ENCODE measurements at places on chromosomes 12 and 14.

GRCh38 chr12:7154901-7155470 lies 24.8 kb downstream of the CLSTN3 start:
- no peak for DNase-seq

DNA sequence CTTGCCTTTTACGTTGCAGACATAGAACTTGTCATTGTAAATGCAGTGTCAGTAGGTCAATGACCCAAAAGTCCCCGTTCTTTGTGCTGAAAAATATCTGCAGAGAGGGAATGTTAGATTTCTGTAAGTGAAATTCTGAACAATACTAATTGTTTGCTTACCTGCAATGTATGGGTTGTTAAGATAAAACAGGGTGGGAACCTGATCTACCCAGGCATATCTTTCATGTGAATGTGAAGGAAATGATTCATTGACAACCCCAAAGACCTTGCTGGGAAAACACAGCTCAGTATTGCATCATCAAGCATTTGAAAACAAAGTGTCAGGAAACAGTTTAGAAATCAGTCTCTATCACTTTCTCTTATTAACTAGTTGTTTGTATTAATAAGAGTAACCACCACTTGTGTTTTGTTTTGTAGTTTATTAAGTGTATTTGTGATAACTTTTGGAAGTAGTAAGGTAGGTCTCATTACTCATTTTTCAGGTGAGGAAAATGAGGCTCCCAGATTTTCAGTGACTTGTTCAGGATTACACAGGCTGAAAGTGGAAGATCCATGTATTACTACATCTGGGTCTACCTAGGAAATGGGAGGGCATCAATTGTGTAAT lies 57.9 kb upstream of the SLC38A2 start:
- DNase-seq = no peak

GRCh38 chr14:74618078-74618952 lies 6.3 kb upstream of the LTBP2 start:
- DNase-seq = peak; percentile 42

DNA sequence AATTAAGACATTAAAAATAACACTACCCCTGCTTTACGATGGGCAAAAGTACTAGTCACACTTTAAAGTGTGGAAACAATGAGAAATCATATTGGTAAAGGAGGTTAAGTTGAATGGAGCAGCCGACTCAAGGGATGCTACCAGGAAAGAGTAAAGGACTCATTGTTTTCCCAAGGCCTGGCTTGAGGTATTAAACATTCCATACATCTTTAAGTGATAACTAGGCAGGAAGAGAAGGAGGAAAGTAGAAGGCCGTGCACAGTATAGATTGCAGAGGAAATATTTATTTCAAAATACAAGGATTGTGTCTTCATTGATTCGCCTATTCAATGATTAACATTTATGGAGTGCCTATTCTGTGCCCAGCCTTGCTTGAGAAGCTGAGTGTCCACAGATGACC lies 20.6 kb upstream of the YARS2 start:
- DNase-seq = no peak

- no peak for DNase-seq
Observed at GRCh38 chr12:24011927-24012507, 62.5 kb upstream of the SOX5 start.

- no peak for DNase-seq
Observed at GRCh38 chr14:98816195-98816594, 455.8 kb downstream of the BCL11B start.

DNA sequence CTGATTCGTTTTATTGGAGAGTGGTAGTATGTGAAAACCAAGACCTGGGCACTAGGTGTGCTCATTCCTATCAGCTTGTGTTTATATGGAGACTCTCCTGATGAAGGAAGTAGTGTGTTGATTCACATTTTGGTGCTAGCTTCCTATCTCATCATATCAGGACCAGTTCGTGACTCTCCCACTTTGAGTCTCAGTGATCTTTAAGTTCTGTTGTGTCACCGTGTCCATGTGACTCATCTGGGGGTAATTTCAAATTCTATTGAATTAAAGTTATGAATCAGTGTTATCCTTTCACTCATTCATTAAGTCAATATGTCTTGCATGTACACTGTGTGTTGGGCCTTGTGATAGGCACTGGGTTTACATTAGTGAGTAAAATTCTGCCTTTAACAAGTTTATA lies 180.2 kb downstream of the CACNA1C start:
- DNase-seq = no peak

- no peak for DNase-seq
Observed at GRCh38 chr12:121712190-121712460, 427 bp upstream of the TMEM120B start.

- DNase-seq = no peak
Observed at GRCh38 chr14:50395448-50395847, 1.2 kb downstream of the CDKL1 start.

- DNase-seq = no peak
Observed at GRCh38 chr14:69688299-69688649, 76.9 kb downstream of the SUSD6 start.

DNA sequence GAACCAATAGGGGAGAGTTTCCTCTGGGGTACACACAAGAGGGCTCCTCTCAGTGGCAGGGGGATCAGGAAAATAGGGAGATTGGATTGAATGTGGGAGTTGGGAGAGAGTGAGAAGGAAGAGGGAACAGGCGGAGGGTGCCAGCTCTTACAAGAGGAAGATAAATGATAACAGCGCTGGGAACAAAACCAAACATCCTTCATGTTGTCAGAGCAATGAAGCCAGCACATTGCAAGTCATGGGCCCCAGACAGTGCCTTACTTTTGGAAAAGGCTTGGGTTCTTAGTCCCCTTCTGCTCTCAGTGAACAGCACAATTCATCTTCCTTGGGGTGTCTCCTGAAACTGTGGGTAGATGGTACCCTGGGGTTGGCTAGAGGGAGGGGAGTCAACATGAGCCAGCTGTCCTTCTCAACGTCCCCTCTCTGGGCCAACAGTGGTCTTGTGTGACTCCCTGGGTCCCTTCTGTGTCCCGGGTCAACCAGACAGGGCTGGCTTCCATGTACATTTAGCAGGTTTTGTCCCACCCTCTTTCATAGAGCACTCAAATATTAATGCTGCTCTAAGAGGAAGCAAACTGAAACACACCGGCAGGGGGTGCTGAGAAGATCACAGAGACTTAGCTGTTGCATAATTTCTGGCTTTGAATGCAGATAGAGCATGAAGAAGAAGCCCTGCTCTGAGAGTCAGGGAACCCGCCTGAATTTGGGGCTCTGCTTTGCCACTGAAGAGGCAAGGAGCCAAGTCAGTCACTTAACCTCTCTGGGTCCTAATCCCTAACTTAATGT lies 138.5 kb downstream of the ESRRB start:
- no peak for DNase-seq

DNA sequence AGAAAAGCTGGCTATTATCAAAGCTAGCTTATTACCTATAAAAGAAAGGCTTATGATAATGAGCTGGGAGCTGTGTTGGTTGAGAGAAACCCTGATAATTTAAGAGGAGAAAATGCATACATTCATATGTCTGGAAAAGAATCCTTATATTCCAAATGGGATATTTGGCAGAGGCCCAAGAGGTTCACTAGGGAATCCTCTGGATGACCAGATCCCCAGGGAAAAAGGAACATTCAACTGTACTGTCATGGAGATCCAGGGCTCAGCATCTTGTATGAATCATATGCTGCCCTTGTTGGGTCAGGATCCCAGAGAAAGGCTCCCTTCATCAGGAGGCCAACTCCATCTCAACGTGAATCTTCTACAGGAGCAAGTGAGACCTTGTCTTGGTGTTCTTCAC lies 16.6 kb upstream of the FBXO34 start:
- no peak for DNase-seq

DNA sequence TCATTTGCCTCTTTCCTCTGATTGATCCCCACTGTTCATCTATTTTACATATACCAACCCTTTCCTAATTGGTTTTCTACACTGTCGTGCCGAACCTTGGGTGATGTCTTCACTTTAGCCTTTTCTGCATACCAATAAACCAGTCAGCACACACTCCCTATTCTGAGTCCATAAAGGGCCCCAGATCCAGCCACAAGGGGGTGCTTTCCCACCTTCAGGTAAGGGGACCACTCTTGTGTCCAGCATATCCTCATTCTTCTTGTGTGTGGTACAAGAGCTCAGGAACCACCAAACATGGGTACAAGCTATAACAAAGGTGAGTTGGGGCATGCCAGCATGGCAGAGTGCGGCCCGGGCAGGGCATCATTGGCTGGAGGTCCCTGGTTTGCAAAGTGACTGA lies 859.8 kb downstream of the FSCB start:
- no peak for DNase-seq

- no peak for DNase-seq
Observed at GRCh38 chr14:61260939-61261776, 20.0 kb downstream of the TMEM30B start.

DNA sequence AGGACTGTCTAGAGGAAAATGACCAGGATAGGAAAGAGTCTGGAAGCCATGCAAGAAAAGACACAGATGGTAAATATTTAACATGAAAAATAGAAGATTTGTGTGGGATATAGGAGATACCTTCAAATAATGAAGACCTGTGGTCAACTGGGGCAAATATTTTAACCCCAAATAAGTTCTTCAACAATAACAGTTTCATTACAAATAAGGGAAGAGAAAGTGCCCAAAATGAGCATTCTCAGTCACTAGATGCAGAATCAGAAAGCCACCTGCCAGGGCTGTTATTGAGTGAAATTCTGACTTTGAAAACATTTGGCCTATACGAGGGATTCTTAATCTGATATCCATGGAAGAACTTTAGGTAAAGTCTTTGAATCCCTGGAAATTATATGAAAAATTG lies 231.2 kb upstream of the PLEKHG7 start:
- DNase-seq = no peak

GRCh38 chr12:77339610-77340009 lies 274.2 kb upstream of the E2F7 start:
- DNase-seq = no peak

Measured in stimulated activated CD8-positive, alpha-beta memory T cell treated with anti-CD3 and anti-CD28 coated beads, Interleukin-7, amount 100 ng/mL, for 24 hours (primary cell).